H1 (cell line): ENCODE measurements at places on chromosomes 12 and 14. TPM values are rescaled to one million over a fixed set of nuclear protein-coding genes. Genes with fewer than 3 reads are reported as not detected.

FOXA1 gene
- 0.17 and 0.20 TPM in 2 replicates for total RNA-seq

NANOG gene
- total RNA-seq: 229 and 231 TPM in 2 replicates

KRT6A gene
- total RNA-seq: not detected in 2 replicates

TCL1B gene
- total RNA-seq: 7.5 and 9.6 TPM in 2 replicates

CLEC4C gene
- total RNA-seq: 0.76 TPM in 1 of 2 replicates, not detected in the other

A2M gene
- total RNA-seq: not detected in 2 replicates

ARHGAP5 gene
- 77.3 and 78.2 TPM in 2 replicates for total RNA-seq

ARMH4 gene
- 24.8 and 25.4 TPM in 2 replicates for total RNA-seq

NUAK1 gene
- total RNA-seq: 18.2 and 18.9 TPM in 2 replicates

LRRC10 gene
- total RNA-seq: not detected in 2 replicates

TOX4 gene
- 49.5 and 58.3 TPM in 2 replicates for total RNA-seq

HHIPL1 gene
- 2.6 and 3.1 TPM in 2 replicates for total RNA-seq

DIO3 gene
- total RNA-seq: 0.19 TPM in 2 replicates

GLIPR1L2 gene
- not detected in 2 replicates for total RNA-seq

STAC3 gene
- total RNA-seq: 1.3 and 1.9 TPM in 2 replicates

CCDC175 gene
- total RNA-seq: 0.19 TPM in 1 of 2 replicates, not detected in the other

DYRK2 gene
- 31.6 and 34.9 TPM in 2 replicates for total RNA-seq

CAPZA3 gene
- total RNA-seq: not detected in 2 replicates

WIF1 gene
- total RNA-seq: 7.8 and 9.1 TPM in 2 replicates

HSP90B1 gene
- total RNA-seq: 837 and 847 TPM in 2 replicates

DEPDC4 gene
- 3.8 and 4.8 TPM in 2 replicates for total RNA-seq

LHX5 gene
- total RNA-seq: 0.47 and 0.63 TPM in 2 replicates

SLCO1B1 gene
- 0.13 TPM in 1 of 2 replicates, not detected in the other for total RNA-seq

OASL gene
- total RNA-seq: not detected in 2 replicates

GPR68 gene
- 0.22 and 0.33 TPM in 2 replicates for total RNA-seq

CFAP54 gene
- total RNA-seq: 0.17 and 0.42 TPM in 2 replicates

CD163 gene
- not detected in 2 replicates for total RNA-seq

RHEBL1 gene
- 7.0 and 7.5 TPM in 2 replicates for total RNA-seq

RIPK3 gene
- total RNA-seq: 0.39 and 0.55 TPM in 2 replicates

BDKRB1 gene
- total RNA-seq: not detected in 2 replicates

ISM2 gene
- 0.52 TPM in 2 replicates for total RNA-seq

TWF1 gene
- 24.6 and 27.9 TPM in 2 replicates for total RNA-seq

TESPA1 gene
- not detected in 2 replicates for total RNA-seq

BATF gene
- total RNA-seq: not detected in 2 replicates

TMPRSS12 gene
- total RNA-seq: not detected in 2 replicates

GDF11 gene
- 15.1 and 18.2 TPM in 2 replicates for total RNA-seq
